ENCODE measurements at places on chromosomes 7 and 10. TPM values are rescaled to one million over a fixed set of nuclear protein-coding genes. Genes with fewer than 3 reads are reported as not detected.

DNA sequence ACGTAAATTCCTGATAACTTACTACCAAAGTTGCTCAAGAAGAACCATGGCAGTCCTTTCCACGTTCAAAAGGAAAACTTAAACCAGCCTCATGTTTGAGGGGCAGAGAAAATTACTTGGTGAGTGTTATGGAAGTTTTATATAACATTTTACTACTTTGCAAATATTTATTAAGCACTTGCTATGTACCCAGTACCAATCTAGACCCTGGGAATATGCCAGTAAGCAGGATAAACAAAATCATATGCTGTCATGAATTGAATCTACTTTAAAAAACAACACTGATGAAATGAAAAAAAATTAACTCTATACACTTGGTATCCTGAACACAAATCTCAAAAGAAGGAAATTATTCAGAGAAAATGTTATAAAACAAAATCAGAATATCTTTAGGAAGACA is 46.1 kb downstream of the NCAPG2 start:
- DNase-seq, result no peak

DNA sequence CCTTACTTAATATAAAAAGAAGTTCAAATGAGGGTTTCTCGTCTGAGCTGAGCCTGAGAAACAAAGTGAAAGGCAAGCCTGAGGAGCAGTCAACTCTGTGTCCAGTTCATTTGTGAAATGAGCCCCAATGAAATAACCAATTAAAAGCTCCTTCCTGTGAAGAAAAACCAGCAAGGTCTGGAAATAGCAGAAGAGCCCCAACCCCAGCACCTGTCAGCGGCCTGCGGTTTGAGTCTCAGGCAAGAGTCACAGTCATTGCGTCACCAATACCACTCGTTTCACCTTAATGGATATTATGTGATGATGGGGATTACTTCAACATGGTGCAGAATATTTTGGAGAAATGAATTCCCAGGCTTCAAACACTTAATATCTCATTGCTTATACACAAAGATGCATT is 211.3 kb upstream of the DPP6 start:
- no peak for DNase-seq

- no peak for DNase-seq
Observed at GRCh38 chr7:98571006-98571405, 46.1 kb upstream of the NPTX2 start.

GRCh38 chr10:45599021-45599603 is 73.5 kb downstream of the ZFAND4 start:
- DNase-seq, result no peak

DNA sequence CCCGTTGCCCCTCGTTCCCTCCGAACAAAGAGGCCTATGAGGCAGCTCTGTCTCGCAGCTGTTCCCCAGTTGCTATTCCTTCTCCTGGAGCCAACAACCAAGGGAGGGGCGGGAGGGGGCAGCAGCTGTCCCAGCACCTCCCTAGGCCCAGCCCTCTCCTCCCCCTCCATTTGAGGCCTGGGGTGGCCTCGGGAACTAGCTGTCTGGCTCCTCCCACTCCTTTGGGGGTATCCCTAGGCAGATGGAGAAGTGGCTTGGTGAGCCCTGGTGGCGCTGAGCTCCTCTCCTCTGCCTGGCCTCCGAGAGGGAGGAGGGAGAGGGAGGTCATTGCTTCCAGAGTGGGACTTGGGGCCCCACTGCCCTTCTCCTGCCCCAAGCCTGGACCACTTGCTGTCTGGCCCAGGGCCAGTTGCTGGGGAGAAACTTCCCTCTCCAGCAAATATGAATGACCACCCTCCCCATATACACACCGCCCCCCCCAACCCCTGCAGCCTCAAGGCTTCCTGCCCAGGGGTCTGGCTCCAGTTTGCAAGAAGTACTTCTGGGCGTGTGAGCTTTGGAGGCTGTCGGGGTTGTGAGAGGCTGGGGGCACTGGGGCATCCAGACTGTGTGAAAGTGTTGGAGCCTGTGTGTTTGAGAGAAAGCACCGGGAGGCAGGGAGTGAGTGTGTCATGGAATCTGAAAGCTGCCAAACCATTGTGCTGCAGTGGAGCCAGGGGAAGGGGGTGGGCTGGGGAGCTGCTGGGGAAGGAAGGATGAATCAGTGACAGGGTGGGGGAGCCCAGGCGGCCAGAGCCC is 3.1 kb downstream of the FLNC start:
- peak; percentile 38 for DNase-seq

DNA sequence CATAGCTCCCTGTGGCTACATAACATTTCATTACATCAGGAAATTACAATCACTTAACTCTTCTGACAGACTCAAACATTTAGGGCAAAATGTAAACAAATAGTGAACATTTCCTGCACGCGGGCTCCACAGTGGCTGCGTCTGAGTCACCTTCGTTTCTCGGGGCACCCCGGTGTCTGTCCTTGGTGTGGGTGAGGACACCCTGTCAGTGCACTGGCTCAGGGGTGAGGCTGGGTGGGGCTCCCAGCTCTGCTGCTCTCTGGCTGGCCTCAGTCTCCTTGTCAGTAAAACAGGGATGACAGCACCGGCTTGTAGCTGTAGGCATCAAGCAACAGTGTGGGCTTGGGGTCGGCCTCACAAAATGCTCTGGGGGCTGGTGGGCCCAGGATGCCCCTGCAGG is 237.1 kb upstream of the SHH start:
- no peak for DNase-seq

- DNase-seq, result no peak
Observed at GRCh38 chr10:92265687-92266258, 25.1 kb downstream of the CPEB3 start.

GRCh38 chr10:108632144-108632543 is 1291.2 kb downstream of the XPNPEP1 start:
- no peak for DNase-seq

GRCh38 chr7:16416289-16417282 is 4.8 kb downstream of the CRPPA start:
- no peak for DNase-seq

DNA sequence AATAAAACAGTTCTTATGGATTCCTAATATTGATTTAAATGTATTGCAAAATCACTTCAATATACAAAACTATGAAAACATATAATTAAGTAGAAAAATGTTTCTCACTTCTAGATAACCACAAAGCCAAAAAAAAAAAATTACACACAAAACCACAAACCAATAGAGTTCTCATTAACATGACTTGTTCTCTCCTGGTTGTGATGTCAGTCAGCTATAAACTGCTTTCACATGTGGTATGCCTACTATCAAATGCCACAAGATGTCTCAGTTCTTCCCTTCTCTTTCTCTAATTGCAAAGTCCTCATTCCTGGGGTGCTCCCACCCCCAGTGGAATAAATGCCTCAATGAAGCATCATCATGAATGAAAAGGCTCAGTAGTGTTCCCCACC is 16.6 kb downstream of the GNAI1 start:
- no peak for DNase-seq

HEPACAM2 gene
- total RNA-seq, result 70.6 TPM

UCMA gene
- not detected for total RNA-seq

CYP26C1 gene
- 0.09 TPM for total RNA-seq

NRP1 gene
- 12.3 TPM for total RNA-seq

WEE2 gene
- not detected for total RNA-seq

UPK3BL1 gene
- total RNA-seq, result 12.3 TPM

DPYSL4 gene
- total RNA-seq, result 0.46 TPM

All from mucosa of descending colon (tissue), 3 donors.